ENCODE measurements at places on chromosomes 13 and 19. TPM values are rescaled to one million over a fixed set of nuclear protein-coding genes. Genes with fewer than 3 reads are reported as not detected.

- no peak for DNase-seq
These were observed 42.9 kb upstream of the ZNF14 start for GRCh38 chr19:19775891-19776205.

The GPR12 gene
- total RNA-seq: not detected

- no peak for DNase-seq
These were observed 42.5 kb downstream of the IRS2 start for GRCh38 chr13:109743706-109744453.

DNA sequence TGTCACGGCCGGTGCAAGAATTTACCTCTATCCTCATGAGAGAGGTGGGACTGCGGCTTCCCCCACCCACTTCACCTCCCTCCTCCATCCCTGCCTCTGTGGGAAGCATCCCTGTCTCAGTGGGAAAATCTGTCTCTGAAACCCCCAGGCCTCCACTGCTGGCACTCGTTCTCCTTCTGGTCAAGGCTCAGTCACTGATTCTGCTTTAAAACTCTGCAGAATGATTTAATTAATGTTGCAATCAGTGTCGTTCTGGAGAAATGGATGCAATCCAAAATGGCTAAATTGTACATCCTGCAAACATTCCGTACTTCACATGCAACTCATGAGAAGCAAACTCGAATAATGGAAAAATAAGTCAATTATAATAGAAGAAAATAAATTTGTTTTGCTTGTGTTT lies 5.6 kb downstream of the RASL11A start:
- no peak for DNase-seq

Data from upper lobe of right lung (tissue), 1 donor.